NCI-H460 (cell line): ENCODE measurements at places on chromosomes 7 and 10. TPM values are rescaled to one million over a fixed set of nuclear protein-coding genes. Genes with fewer than 3 reads are reported as not detected.

- DNase-seq: no peak
Measured at GRCh38 chr10:75105576-75106197, 5.8 kb upstream of the SAMD8 start.

DNA sequence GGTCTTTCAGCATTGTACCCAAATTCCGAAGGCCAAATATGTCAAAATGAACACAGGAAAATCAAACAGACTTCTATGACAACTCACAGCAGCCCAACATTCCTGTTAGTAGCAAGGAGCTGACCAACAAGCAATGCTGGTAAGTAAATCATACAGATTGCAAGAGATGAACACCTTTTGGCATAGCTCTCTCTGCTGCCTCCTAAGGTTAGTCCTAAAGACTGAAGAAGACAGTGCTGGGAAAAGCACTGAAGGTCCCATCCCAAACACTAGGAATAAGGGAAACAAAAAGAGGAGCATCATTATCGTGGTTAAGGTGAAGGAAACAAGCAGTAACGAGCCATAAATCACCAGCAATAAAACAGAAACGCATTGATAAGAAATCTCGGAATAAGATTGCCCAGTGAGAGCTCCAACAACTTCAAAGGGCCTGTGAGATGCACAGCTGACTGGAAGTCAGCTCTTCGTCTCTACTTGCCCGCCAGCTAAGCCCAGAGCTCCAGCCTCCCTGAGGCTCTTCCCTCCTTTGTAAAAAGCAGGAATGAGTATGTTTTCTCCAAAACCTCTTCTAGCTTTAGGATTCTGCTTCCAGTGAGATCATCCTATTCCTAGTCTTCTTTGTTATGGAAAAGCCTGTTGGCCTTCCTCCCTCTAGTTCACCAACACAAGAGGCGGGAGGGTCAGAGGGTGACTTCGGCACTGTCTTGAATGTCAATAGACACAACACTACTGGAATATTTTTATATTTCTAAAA is 15.3 kb downstream of the NUDT5 start:
- no peak for DNase-seq

DNA sequence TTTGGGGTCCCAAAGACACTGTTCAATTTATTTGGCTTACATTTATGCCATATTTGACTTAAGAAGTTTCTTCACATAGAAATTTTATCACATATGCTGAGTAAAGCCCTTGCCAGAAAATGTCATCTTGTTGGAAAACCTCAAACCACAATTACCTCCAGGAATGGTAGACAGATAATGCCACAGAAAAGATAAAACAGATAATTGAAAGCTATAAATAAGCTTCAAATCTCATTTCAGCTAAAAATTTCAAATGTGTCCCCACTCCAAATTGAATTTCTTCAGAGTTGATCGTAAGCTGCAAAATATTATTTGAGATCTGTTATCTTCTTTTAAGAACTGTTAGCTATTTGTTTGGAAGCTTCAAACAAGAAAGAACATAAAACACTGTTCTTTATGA is 176.4 kb upstream of the PTN start:
- DNase-seq: no peak

HMX3 gene
- 3.9 and 5.3 TPM in 2 replicates for total RNA-seq

- no peak for DNase-seq
Measured at GRCh38 chr10:63562857-63563256, 41.7 kb downstream of the REEP3 start.

ELFN1 gene
- total RNA-seq: 1.3 and 1.8 TPM in 2 replicates

DNA sequence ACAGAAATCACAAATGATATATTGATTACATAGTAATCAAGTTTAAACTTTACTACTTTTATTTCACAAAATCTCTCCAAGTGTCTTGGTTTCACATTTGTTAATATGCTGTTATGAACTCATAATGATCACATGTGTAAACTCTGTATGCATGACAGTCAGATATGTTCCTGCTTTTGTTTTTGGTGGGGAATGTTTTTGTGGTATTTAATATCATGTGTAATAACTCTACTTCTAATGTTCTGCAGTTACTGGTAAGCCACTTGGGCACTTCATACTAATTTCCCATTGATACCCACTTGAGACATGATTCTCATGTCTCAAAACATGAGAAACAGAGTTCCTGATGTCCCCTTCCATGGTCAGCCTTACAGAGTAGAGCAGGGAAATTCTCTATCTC is 109.1 kb upstream of the INHBA start:
- DNase-seq: no peak

DNA sequence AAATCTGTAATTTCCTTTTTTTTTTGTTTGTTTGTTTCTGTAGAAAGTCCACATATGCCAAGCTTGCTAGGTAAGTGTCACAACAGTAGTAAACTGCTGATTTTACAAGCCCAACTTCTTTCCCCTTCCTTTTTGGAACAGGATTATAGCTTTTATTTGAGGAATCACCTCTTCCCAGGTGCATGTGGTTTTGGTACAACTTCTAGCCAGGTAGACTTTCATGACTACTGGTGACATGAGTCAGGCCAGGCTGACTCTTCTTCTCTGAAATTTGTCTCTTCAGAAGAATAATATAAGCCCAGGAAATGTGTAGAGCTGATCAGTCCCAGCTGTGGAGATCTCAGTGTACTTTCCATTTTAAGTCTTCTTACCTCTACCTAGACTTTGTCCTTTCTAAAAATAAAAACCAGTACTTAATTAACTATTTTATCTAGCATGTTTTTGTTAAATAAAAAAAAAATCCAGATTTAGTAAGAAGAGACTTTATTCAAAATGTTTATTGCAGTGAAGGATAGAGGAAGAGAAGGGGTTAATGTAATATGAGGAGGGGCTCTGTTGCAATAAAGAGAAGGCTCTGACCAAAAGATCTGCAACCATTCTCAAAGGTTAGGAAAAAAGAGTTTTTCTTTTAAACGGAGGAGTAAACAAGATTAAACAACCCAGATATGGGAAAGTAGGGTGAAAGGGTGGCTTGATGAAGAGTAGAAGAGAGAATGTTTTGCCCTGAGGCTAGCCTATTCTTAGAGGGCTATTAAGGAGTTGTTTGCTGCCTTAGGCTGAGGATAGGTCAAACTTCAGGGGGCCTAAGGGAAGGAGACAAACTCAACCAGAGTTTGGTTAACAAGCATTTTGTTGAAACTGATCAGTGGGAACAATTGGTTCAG is 664.2 kb downstream of the SORCS1 start:
- DNase-seq: no peak

POU6F2 gene
- total RNA-seq: not detected in 2 replicates

SPDYE2B gene
- not detected in 2 replicates for total RNA-seq

GRCh38 chr7:106791526-106791925 is 73.6 kb upstream of the PIK3CG start:
- no peak for DNase-seq

DNA sequence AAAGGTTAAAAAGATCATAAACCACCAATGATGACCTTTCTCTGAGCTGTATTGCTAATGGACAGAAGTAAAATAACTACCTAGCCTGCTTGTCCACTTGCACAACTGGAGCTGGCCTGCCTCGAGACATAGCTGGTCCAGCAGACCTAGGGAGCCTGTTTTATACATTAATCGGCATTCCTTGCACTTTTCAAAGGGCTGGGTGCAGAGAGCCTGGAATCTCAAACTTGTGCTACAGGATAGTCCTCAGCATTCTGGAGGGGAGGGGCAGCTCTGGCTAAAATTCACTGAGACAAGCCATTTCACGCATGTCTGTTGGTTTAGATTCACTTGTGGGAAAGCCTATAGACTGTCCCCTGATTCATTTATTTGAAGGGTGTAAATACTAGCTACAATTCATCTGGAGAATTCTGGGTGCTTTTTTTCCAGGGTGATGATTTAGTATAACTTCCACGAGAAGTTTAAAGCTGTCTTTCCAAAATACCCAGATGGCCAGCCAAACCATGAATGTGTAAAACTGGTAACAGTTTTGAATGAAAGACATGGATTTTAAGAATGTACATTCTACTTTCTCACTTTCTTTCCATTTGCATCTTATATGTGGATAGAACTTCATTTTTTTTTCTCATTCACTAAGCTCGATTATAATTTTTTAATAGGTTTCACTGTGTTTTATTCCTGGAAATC is 389.4 kb downstream of the KCNMA1 start:
- DNase-seq: no peak

CTAGE4 gene
- total RNA-seq: 0.12 TPM in 2 replicates

EPO gene
- total RNA-seq: not detected in 2 replicates

FGFBP3 gene
- 1.6 and 2.1 TPM in 2 replicates for total RNA-seq

DNA sequence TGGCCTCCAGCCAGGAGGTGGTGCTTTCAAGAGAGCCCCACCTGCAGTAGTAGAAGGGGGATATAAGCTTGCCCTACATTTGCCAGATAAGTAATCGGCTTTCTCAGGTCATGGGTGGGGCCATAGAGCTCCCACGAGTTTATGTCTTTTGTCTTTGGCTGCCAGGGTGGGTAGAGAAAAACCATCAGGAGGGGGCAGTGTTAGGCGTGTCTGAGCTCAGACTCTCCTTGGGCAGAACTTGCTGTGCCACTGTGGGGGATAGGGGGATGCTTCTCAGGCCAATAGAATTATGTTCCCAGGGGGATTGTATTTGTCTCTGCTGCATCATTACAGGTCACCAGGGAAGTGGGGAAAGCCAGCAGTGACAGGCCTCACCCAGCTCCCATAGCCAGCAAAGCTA is 12.3 kb upstream of the MRPS33 start:
- no peak for DNase-seq

DNA sequence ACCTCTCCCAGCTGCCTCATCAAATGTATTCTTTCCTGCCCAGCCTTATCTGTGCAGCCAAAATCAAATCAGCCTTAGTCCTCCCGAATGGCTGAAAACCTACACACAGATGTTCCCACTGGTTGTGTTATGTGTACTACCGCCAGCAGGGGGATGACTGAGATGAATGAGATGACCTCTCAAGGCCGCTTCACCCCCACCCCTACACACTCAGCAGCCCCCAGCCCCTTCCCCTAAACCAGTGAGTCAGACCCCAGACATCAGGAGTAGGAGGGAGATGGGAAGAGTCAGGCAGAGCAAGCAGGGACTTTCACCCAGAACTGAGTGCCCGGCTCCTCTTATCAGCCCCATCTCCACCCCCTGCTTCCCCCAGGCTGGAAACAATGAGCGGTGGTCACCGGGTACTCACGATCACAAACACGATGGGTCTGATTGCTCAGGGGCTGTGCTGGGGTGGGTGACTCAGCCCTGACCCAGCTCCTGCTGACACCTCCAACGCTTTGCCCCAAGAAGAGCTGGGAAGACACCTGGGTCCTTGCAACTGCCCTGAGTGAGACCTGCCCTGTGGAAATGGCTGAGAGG is 6.5 kb upstream of the C10orf105 start:
- DNase-seq: peak; percentile 34

- DNase-seq: no peak
Measured at GRCh38 chr10:47243791-47244190, 56.2 kb upstream of the GDF10 start.

ZNF862 gene
- 4.6 and 8.3 TPM in 2 replicates for total RNA-seq

DNA sequence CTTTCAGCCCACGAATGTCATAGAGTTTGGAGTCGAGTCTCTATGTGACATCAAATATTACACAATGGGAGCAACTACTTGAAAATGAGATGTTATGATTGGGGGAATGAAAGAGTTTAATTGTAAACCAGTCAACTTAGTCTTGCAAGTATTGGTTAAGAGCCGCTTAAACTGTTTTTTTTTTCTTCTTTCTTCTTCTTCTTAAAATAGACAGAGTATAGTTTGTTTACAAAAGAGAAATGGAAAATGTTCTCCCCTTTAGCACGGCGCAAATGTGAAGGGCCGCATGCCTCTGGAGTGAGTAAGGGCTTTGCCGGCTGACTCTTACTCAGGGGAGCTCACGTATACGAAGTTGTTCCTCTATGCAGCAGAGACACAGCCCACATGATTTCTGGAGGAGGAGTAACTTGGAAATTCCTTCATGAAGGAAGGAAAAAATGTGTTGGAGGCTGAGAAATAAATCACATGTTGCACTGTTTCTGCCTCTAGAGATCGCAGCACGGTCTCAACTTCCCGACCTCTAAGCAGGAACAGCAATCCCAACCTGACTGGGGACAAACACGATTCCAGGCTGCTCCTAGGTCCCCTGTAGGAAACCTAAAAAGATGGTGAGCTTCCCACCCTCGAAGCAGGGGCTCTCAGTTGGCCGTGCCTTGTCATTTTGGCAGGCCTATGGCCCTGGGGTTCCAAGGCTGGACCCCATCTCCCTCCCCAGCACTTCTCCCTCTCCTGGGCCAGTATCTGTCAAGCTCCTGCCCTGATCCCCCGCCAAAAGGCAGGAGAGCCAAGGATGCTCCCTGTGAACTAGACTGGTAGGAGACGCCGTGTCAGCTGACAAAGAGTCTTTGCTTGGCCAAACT is 44.8 kb downstream of the MYOF start:
- DNase-seq: peak; percentile 94

DNA sequence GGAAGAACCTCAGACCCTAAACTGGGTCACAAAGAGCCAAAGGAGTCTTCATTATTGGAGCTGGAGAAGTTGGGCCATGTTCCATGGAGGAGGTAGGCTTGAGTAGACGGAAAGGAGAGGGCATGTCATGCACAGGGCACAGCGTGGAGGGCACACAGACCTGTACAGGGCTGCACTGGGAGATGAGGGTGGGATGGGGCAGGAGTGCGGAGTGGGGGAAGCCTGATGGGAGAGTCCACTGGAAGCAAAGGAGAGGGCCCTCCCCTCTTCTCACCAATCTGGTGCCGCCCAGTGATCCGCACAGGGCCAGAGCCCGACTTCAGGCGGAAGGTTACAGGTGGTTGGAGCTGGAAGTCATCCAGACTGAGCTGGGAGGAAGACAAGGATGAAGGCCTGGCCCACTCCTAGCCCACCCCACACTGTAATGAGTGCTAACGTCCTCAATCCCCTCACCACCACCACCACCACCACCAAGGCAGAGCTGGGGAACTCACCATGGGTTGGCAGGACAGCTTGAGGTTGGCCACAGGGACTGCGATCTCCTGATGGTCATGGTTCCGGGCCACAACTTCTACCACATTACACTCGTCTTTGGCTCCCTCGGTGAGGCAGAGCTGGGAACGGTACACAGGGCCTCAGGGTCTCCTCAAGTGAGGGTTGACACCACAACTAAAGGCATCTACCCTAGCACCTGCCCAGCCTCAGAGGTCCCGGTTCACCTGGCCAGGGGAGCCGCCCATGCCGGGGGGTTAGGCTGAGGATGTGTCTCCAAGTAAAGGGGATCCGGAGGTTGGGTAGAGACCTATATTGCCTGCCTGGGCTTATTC is 1.0 kb downstream of the NPM3 start:
- DNase-seq: no peak

DNA sequence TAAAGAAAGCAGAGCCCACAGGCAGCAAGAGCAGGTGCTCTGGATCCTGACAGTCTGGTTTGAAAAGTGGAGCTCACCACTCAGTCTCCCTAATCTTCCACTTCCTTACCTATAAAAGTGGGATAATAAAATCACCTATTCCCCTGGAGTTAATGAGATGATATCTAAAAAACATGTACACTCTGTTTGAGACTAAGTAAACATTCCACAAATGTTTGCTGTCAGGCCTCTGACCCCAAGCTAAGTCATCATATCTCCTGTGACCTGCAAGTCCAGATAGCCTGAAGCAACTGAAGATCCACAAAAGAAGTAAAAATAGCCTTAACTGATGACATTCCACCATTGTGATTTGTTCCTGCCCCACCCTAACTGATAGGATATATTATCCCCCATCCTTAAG is 1324.5 kb downstream of the XPNPEP1 start:
- no peak for DNase-seq

ODAD2 gene
- total RNA-seq: 0.82 and 1.2 TPM in 2 replicates

MUC12 gene
- total RNA-seq: 0.30 TPM in 1 of 2 replicates, not detected in the other

SVIL gene
- total RNA-seq: 9.6 and 10.8 TPM in 2 replicates
